ENCODE measurements at places on chromosomes 11 and 22. TPM values are rescaled to one million over a fixed set of nuclear protein-coding genes. Genes with fewer than 3 reads are reported as not detected.

The PCNX3 gene
- 54.9 TPM for total RNA-seq

The OSM gene
- 141 TPM for total RNA-seq

The NOX4 gene
- not detected for total RNA-seq

The LRRN4CL gene
- total RNA-seq, result 0.15 TPM

The DLG2 gene
- 1.4 TPM for total RNA-seq

The LRRC10B gene
- 0.09 TPM for total RNA-seq

The OR4D5 gene
- not detected for total RNA-seq

The RFPL3 gene
- total RNA-seq, result not detected

The MFNG gene
- total RNA-seq, result 220 TPM

The ASRGL1 gene
- total RNA-seq, result 3.7 TPM

The NADSYN1 gene
- total RNA-seq, result 134 TPM

The LYVE1 gene
- not detected for total RNA-seq

Data from activated CD8-positive, alpha-beta memory T cell treated with anti-CD3 and anti-CD28 coated beads, Interleukin-2, amount 10 ng/mL, durations not matched to agents 7 days and 5 days (primary cell).